ENCODE measurements at places on chromosomes 1 and 21. TPM values are rescaled to one million over a fixed set of nuclear protein-coding genes. Genes with fewer than 3 reads are reported as not detected.

ACKR1 gene
- not detected for total RNA-seq

DNA sequence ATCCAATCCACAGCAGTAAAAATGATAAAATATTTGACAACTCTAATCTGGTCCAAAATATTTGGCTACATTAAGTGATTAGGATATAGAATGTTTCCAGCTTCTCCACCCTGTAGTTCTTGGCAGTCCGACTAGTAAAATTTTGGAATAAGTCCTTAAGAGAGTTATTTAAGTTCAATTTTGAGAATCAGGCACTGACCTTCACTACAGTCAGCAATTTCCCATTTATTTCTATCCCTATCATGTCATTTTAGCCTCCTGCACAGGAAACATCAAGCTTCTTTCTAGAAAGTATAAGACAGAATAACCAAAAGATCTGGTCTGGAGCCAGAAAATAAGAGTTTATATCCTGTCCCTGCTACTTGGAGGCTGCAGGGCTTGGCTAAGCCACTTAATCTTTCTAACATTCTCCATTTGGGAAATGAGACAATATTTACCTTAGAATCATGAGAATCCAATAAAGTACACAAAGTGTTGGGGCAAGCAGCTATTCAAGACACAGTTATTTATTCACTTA, 162.2 kb downstream of the DPYD start:
- no peaks in the 10 kb centered on the region for H3K36me3 ChIP-seq
- DNase-seq, result no peak
- H3K4me3 ChIP-seq, result no peak overlapping the region
- H3K27me3 ChIP-seq, result no peaks in the 10 kb centered on the region
- no peak overlapping the region for H3K27ac ChIP-seq
- H3K4me1 ChIP-seq, result no peaks in the 10 kb centered on the region

SLC16A4 gene
- 0.90 TPM for total RNA-seq

DNA sequence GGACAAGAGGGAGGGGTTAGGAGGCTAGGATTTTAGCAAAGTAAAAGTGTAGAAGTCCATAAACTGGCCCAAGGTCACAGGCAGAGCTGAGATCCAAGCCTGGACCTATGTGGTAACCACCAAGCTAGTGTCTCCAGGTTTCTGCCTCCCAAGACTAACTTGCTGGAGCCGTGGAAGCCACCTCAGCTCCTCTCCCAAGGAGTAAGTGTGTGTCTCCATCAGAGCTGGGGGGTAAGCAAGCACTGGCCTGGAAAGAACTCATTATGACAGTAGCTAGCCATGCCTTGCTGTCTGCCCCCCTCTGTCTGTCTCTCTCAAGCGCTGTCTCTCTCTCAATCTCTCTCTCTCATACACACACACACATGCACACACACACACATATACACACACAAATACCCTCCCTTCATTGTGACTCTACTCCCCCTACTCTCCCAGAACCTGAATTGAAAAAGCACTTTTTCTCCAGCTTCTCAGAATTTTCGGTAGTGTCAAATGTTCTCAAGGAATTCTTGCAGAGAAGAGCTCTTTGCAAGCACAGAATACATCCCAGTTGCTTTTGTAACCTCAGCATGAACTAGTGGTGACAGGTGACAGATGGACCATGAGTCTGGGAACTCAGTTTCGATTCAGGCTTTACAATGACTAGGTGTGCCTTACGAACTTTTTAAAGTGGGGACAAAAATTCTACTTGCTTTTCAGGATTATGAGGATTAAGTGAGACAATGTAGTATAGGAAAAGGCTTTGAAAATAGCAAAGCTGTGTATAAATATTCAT, 238.0 kb upstream of the FGGY start:
- DNase-seq, result no peak
- H3K27me3 ChIP-seq, result no peaks in the 10 kb centered on the region
- peaks cover 12% of the 10 kb centered on the region for H3K4me1 ChIP-seq
- H3K36me3 ChIP-seq, result no peaks in the 10 kb centered on the region
- H3K27ac ChIP-seq, result no peak overlapping the region

MMP23B gene
- total RNA-seq, result 3.5 TPM

DNA sequence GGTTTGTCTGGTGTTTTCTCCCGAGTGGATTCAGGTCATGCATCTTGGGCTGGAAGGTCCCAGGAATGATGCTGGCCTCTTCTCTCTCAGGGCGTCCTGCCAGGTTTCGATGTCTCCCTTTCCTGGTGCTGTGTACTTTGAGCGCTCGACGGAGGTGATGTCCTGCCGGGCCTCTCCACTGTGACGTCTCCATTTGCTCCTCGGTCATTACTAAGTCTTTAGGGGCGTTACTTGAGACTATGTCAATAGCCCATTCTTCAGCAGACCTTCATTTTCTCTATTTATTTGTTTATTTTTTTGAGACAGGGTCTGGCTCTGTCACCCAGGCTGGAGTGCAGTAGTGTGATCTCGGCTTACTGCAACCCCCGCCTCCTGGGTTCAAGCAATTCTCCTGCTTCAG, 37.2 kb upstream of the TNFRSF1B start:
- no peaks in the 10 kb centered on the region for H3K27me3 ChIP-seq
- DNase-seq, result no peak
- H3K4me1 ChIP-seq, result peaks cover 78% of the 10 kb centered on the region
- no peak overlapping the region for H3K4me3 ChIP-seq
- no peaks in the 10 kb centered on the region for H3K36me3 ChIP-seq

- DNase-seq, result no peak
- no peaks in the 10 kb centered on the region for H3K4me1 ChIP-seq
- H3K27ac ChIP-seq, result no peak overlapping the region
- H3K27me3 ChIP-seq, result no peaks in the 10 kb centered on the region
- H3K4me3 ChIP-seq, result no peak overlapping the region
- H3K36me3 ChIP-seq, result no peaks in the 10 kb centered on the region
Measured at GRCh38 chr21:34695434-34695833, 26.6 kb downstream of the CLIC6 start.

GRHL3 gene
- not detected for total RNA-seq

TMEM269 gene
- 0.35 TPM for total RNA-seq

DNA sequence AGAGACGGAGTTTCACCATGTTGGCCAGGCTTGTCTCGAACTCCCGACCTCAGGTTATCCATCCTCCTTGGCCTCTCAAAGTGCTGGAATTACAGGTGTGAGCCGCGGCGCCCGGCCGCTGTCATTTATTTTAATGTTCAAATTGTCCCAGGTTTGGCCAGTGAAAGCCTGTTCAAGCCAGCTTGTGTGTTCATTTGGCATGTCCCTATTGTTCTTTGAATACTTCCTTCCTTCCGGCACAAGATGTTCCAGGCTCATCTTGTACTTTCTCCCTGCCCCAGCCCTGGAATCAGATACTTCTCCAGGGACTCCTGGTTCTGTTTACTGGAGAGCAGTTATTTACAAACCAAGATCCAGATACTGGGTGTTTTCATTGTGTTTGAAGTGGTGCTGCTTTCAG, 37.0 kb downstream of the ZBTB8B start:
- no peaks in the 10 kb centered on the region for H3K36me3 ChIP-seq
- DNase-seq, result no peak
- H3K27ac ChIP-seq, result no peak overlapping the region
- H3K27me3 ChIP-seq, result no peaks in the 10 kb centered on the region
- peaks cover 3% of the 10 kb centered on the region for H3K4me1 ChIP-seq

GRCh38 chr1:36239941-36240637, 15.8 kb downstream of the THRAP3 start:
- DNase-seq, result no peak
- peaks cover 31% of the 10 kb centered on the region for H3K36me3 ChIP-seq
- peaks cover 49% of the 10 kb centered on the region for H3K4me1 ChIP-seq
- H3K27me3 ChIP-seq, result no peaks in the 10 kb centered on the region

CFAP141 gene
- total RNA-seq, result not detected

DNA sequence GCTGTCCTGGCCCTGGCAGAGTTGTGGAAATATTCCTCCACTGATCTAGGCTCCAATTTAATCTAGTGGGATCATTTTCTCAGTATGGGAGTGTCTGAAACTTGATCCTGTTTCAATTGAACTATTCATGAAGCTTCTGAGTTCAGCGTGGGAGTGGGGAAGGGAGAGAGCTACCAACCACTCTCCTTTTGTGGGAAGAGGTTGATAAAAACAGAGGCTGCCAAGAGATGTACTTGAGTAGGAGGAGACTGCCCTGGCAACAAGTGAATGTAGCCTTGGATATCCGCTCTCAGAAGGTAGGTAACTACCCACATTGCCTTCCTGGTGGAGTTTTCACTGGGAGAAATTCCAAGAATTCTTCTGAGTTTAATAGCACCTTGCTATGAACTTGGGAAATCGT, at the start of gene CTXND2:
CTXND2 (plus strand) TSS at position 119 of the 400 bp plus-strand sequence. CDS start 25,179 bp downstream, outside the sequence.
- no peak within 1 kb of the TSS for H3K4me3 ChIP-seq
- H3K27ac ChIP-seq, result no peak within 1 kb of the TSS
- peaks cover 10% of the 10 kb centered on the region for H3K4me1 ChIP-seq
- no peaks in the 10 kb centered on the region for H3K36me3 ChIP-seq
- H3K27me3 ChIP-seq, result no peaks in the 10 kb centered on the region
- DNase-seq, result no peak

DNA sequence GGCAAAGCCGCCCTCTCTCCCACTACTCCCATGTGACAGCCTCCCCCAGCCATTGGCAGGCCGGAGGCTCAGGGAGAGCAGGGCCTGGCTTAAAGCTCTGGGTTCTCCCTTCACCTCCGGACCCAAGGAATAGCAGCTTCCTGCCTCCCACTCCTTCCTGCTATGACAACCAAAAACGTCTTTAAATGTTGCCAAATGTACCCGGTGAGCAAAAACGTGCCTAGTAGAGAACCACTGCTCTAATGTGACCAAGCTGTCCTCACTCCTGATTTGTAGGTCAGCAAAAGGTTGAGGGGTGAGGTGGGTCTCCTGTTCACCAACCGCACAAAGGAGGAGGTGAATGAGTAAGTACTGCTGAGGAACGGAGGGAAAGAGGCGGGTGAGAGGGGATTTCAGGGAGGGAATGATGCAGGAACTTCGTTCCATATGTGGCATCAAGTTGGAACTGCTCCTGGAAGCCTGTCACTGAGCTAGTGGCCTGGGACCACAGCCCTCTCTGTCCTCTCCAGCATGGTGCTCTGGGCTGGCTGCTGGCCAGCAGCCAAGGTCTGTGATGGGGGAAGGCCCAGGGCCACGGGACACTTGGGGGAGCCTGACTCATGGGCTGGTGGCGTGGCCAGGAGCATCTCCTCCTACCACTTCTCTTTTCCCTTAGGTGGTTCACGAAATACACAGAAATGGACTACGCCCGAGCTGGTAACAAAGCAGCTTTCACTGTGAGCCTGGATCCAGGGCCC, 5.7 kb downstream of the MRTO4 start:
- H3K4me1 ChIP-seq, result peaks cover 17% of the 10 kb centered on the region
- DNase-seq, result no peak
- no peak overlapping the region for H3K27ac ChIP-seq

- no peak overlapping the region for H3K4me3 ChIP-seq
- H3K27ac ChIP-seq, result no peak overlapping the region
- no peak for DNase-seq
- no peaks in the 10 kb centered on the region for H3K4me1 ChIP-seq
- H3K27me3 ChIP-seq, result no peaks in the 10 kb centered on the region
Measured at GRCh38 chr1:183776731-183777130, 28.2 kb upstream of the RGL1 start.

DNA sequence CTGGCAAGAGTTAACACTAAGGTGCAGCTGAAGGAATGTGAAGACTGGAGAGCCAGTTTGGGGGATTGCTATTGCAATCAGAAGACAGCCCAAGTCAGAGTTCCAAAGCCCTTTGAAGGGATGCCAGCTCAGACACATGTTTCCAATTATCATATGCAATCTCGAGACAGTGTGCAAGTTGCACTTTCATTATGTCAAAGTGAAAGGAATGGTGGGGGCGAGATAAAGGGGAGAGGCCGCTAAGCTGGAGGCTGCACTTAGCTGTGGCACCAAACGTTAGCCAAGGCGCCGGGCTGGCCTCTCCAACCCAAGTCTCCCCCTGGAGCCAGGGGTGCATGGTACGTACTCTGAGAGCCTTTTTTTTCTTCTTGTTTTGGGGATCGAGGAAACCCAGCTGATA, 58.0 kb downstream of the NGF start:
- H3K36me3 ChIP-seq, result no peaks in the 10 kb centered on the region
- H3K4me1 ChIP-seq, result no peaks in the 10 kb centered on the region
- H3K27ac ChIP-seq, result no peak overlapping the region
- no peaks in the 10 kb centered on the region for H3K27me3 ChIP-seq
- H3K4me3 ChIP-seq, result no peak overlapping the region

DNA sequence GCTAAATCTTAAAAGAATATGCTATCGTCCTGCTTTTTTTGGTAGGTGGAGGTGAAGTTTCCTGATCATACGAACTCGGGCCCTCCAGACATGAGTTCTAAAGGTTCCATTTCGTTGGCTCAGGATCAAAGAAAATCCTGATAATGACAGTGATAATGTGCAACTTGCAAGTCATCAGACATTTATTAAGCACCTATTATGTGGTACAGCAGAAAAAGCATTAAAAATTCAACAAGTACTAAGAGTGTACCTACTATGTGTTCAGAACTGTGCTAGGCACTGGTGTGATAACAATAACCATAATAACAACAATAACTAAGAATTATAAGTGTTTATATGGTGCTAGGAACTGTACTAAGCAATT, 3.9 kb upstream of the IER5 start:
- peaks cover 16% of the 10 kb centered on the region for H3K4me1 ChIP-seq
- no peaks in the 10 kb centered on the region for H3K36me3 ChIP-seq
- H3K27ac ChIP-seq, result no peak overlapping the region
- no peaks in the 10 kb centered on the region for H3K27me3 ChIP-seq

- H3K4me1 ChIP-seq, result no peaks in the 10 kb centered on the region
- no peak overlapping the region for H3K4me3 ChIP-seq
- no peak overlapping the region for H3K27ac ChIP-seq
- H3K27me3 ChIP-seq, result no peaks in the 10 kb centered on the region
Measured at GRCh38 chr1:71193153-71193552, 112.3 kb upstream of the ZRANB2 start.

APOBEC4 gene
- total RNA-seq, result not detected

MCOLN2 gene
- 16.8 TPM for total RNA-seq

- H3K4me3 ChIP-seq, result no peak overlapping the region
- no peaks in the 10 kb centered on the region for H3K27me3 ChIP-seq
- peak; percentile 36 for DNase-seq
- no peaks in the 10 kb centered on the region for H3K36me3 ChIP-seq
- no peak overlapping the region for H3K27ac ChIP-seq
- no peaks in the 10 kb centered on the region for H3K4me1 ChIP-seq
Measured at GRCh38 chr1:207997486-207998268, 86.8 kb upstream of the CD34 start.

VWA5B1 gene
- total RNA-seq, result not detected

GRCh38 chr21:37805266-37805665, 111.0 kb downstream of the KCNJ6 start:
- no peak overlapping the region for H3K27ac ChIP-seq
- no peak for DNase-seq
- no peaks in the 10 kb centered on the region for H3K36me3 ChIP-seq
- no peaks in the 10 kb centered on the region for H3K27me3 ChIP-seq
- H3K4me1 ChIP-seq, result no peaks in the 10 kb centered on the region
- H3K4me3 ChIP-seq, result no peak overlapping the region

DNA sequence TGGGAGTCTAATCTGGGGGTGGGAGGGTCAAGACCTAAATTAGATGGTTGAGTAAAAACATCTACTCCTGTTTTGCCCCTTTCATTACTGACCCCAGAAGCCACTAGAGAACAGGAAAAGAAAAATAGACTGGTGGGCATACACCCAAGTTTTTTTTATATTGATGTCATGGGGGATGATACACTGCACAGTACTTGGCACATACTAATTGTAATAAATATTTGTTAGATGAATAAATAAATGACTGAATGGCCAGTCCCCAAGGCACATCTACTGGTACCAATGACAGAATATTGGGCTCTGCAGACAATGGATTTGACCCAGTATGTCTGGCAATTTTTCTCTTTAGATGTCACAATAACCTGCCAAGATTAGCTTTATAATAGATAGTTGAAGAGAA, 36.8 kb upstream of the PTBP2 start:
- H3K4me1 ChIP-seq, result no peaks in the 10 kb centered on the region
- H3K27ac ChIP-seq, result no peak overlapping the region
- DNase-seq, result no peak
- H3K36me3 ChIP-seq, result no peaks in the 10 kb centered on the region
- H3K4me3 ChIP-seq, result no peak overlapping the region
- no peaks in the 10 kb centered on the region for H3K27me3 ChIP-seq

Measured in CD4-positive, alpha-beta memory T cell (primary cell).